Hematopoietic multipotent progenitor cell treated with erythropoietin and hydrocortisone succinate and interleukin-3 and kit ligand, for 8 days (in vitro differentiated cells): ENCODE measurements at places on chromosomes 3 and 15.

GRCh38 chr3:127276396-127276795, 11.4 kb downstream of the PRR20G start:
- DNase-seq, result no peak

GRCh38 chr15:66858423-66859207, 156.6 kb downstream of the SMAD6 start:
- no peak for DNase-seq

DNA sequence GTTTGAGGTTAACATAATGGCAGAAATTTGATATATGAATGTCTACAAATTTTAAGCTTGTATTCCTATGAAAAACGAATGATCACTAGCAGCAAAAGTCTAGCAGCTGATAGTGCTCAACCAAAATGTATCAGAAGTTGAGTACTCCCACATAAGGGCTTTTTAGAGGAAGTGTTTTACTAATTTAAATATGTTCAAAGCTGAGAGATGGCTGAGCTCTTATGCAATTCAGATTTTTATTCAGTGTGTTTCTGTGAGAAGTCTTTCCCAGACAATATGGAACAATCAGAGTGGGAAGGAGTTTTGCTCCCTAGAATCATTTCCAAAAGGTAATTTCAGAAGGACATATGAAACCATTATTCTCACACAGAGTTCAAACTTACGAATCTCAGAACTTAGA, 327.0 kb downstream of the ZPLD1 start:
- DNase-seq, result no peak

DNA sequence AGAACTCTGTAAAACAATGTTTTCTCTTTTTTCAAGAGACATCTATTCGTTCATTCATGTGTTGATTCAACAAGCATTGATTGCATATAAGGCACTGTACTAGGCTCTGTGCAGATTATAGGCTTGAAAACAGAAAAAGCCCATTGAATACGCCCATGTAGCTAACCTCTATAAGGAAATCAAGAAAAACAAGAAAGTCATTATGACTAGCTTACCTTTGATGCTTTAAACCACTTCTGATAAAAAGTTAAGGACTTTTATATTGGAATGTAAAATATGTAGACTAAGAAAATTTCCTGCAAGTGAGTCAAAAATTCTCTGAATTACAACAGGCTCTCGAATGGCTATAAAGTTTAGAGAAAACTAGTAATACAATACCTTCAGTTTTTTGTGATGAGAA, 92.5 kb downstream of the BDH1 start:
- DNase-seq, result no peak

DNA sequence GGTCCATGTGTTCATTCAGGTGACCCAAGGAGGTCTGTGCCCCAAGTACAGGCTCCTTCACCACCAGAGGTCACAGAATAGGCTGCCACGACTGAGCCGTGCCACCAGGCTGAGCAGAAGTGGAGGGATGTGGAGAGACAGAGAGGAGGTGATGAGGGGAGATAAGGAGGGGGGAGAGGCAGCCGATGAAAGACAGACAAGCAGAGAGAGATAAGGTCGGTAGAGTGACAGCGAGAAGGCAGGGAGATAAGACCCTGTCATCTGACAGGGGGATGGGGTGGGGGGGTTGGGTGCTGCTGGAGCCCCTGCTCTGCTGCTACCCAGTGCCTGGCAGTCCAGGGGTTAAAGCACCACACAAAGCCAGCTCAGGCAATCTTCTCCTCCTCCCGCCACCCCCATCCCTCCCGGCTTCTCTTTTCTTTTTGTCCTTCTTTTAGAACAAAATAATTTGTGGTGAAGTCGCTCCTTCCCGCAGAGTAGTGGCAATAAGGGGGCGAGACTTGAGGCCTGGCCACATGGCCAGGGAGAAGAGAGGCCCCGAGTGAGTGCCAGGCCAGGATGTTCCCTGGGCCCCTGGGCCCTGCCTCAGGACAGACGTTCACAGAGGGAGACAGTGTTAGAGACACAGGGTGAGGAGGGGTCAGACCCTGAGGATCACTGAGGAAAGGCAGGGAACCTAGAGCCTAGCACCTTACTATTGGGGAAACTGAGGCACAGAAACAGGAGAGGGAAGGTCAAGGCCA, 67.9 kb downstream of the CACNA2D2 start:
- peak; percentile 12 for DNase-seq
